Thymus (tissue), 14 donors: ENCODE measurements at places on chromosomes 1 and 21. TPM values are rescaled to one million over a fixed set of nuclear protein-coding genes. Genes with fewer than 3 reads are reported as not detected.

- H3K27ac ChIP-seq = no peak overlapping the region
- no peaks in the 10 kb centered on the region for H3K36me3 ChIP-seq
Measured at GRCh38 chr1:40818264-40818961, 34.8 kb downstream of the KCNQ4 start.

- DNase-seq = no peak
- peaks cover 5% of the 10 kb centered on the region for H3K4me1 ChIP-seq
- peaks cover 3% of the 10 kb centered on the region for H3K36me3 ChIP-seq
- no peaks in the 10 kb centered on the region for H3K27me3 ChIP-seq
Measured at GRCh38 chr1:224357626-224358124, 996 bp downstream of the CNIH4 start.

DNA sequence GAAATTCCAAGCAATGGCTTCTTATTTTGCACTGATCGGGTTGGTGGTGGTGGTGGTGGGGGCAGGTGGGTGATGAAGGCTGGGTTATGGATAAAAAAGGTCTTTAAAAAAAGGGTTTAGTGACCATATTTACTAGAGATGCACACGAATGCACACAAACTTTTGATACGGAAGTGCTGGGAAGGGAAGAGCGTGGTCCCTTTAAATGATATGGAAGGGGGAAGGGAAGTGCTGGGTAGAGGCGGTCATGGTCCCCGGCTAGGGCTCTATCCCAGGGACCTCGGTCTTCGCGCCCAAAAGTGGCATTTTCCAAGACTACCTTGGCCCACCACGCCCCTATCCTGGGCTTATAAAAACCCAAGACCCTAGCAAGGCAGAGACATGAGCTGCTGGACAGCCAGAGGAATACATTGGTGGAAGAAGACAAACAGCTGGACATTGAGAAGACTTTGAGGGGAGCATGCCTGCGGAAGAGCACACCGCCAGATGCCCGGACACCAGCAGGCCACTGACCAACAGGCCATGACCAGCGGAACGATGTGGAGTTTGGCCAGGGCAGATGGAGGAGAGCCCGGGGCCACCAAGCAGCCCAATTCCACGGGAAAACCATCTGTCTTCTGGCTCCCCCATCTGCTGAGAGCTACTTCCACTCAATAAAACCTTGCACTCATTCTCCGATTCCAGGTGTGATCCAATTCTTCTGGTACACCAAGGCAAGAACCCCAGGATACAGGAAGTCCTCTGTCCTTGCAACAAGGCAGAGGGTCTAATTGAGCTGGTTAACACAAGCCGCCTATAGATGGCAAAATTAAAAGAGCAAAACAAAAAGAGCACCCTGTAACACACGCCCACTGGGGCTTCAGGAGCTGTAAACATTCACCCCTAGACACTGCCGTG is 1720.2 kb downstream of the MRPL39 start:
- H3K36me3 ChIP-seq = no peaks in the 10 kb centered on the region
- no peaks in the 10 kb centered on the region for H3K27me3 ChIP-seq
- no peak overlapping the region for H3K4me3 ChIP-seq
- DNase-seq = no peak
- H3K4me1 ChIP-seq = no peaks in the 10 kb centered on the region
- H3K27ac ChIP-seq = no peak overlapping the region

- H3K27ac ChIP-seq = no peak overlapping the region
- no peak for DNase-seq
- H3K36me3 ChIP-seq = peaks cover 17% of the 10 kb centered on the region
Measured at GRCh38 chr1:40715491-40716059, 24.1 kb downstream of the NFYC start.

DNA sequence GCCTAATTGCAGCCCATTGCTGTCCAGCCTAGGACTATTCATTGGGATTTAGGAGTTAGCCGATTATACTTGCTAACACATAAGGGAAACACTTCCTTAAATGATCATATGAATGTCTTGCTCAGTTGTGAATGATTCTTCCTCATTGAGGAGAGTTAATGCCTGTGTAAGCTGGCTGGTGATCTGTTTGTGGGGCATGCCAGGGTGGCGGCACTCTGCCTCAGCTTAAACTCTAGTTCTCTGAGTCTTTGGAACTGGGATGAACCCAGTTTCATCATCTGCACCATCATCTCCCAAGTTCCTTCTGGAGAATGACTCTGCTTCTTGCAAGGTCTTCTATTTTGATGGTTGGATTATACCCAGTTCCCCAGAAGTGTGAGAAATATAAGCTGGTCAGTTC is 23.9 kb upstream of the SLAMF6 start:
- peaks cover 14% of the 10 kb centered on the region for H3K4me1 ChIP-seq
- no peak overlapping the region for H3K4me3 ChIP-seq
- no peak overlapping the region for H3K27ac ChIP-seq
- peaks cover 8% of the 10 kb centered on the region for H3K36me3 ChIP-seq

Gene FCRL5
- total RNA-seq = 0.80 TPM

Gene C1orf74
- total RNA-seq = 3.0 TPM
